ENCODE measurements at places on chromosomes 6 and 20.
A peak's percentile ranks its signal among the peaks of the same experiment; 100 is the strongest.

GRCh38 chr6:6577735-6578134 is 10.8 kb upstream of the LY86 start:
- DNase-seq: no peak

- no peak for DNase-seq
These were observed 37.4 kb downstream of the PLCG1 start for GRCh38 chr20:41174782-41175181.

DNA sequence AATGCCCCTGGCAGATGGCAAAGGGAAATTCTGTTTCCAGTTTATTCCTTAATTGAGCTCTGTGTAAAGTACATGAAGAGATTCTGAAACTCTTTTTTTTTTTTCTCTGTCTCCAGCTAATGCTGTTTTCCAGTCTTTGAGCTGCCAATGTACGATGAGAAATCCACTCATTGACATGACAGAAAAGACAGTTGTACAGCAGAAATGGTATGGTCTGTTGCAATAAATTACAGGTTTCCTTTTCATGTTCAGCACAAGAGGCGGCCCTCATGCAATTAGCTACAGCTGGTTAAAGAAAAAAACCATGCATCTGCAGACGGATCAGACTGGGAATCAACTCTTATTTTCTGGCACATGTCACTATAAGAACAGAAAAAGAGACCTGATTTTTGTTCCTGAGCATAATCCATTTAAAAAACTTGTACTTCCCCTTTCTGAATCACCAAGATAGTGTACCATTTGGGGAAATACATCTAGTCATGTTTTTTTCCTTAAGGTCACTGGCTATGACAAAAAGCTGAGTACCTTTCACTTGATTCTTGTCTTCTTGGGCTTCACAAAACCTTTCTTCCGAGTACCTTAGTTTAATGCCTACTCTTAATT is 289.8 kb upstream of the PREP start:
- DNase-seq: no peak

DNA sequence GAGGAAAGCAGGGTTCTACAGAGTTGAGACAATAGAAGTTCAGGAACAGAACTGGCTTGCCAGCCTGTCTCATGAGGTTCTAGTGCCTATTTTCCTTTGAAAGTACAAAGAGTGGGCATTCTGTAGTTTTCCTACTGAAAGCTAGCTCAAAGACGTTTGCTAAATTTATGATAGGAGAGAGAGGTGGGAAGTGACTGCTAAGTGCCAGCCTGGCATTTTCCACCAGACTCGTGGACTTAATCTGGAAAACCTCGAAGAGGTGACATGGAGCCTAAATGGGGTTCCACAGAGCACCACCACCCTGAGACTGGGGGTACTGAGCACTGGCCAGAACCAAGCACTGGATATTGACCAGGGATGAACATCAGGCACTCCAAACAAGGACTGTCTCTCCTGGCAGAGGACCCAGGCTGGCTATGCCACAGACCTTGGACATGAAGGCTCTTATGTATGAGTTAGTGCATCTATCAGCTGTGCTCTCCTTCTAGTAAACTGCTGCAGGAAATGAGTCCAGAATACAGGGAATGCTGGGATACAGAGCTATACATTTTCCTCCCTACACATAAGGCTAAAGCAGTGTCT is 7.1 kb downstream of the PEX6 start:
- DNase-seq: no peak

DNA sequence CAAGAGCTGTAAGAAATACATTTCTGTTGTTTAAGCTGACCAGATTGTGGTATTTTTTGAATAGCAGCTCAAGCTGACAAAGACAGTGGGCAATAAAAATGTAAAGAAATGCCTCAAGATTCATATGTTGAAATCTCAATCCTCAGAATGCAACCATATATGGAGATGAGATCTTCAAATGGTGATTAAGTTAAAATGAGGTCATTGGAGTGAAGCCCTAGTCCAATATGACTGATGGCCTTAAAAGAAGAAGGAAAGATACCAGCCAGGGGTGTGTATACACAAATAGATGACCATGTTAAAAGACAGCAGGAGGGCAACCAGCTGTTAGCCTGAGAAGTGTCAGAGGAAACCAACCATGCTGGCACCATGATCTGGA is 7.1 kb upstream of the DDO start:
- DNase-seq: no peak

DNA sequence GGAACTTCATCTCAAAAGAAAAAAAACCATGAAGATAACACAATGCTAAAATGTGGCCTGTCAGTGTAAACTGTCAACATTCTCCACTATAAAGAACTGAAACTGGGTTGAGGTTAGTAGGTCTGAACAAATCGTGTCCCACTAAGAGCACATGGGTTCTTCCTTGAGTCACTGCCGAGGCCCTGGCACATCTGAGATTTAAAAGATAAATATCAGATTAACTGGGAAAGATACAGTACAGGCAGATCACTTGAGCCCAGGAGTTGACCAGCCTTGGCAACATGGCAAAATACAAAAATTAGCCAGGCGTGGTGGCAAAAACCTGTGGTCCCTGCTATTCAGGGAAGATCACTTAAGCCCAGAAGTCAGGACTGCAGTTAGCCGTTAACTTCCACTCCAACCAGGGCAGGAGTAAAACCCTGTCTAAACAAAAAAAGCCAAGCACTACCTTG is 5.6 kb downstream of the EEF1A1 start:
- peak; percentile 4 for DNase-seq

GRCh38 chr20:36862857-36863668 is 12.9 kb upstream of the TLDC2 start:
- no peak for DNase-seq

DNA sequence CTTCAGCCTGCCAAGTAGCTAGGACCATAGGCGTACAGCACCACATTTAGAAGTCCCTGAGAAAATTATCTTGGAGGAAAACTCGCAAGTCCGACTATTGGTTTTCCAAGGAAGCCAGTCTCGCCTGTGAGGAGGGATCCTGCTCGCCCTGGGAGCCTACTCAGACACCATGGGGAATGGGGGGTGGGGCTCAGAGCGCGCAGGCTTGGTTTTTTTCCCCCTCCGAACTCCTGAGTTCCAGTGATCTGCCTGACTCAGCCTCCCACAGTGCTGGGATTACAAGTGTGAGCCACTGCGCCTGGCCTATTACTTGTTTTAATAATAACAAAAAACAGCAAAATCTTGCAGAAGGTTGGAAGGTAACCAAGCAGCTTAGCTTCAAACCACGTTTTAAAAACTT is 153.7 kb downstream of the OR2B2 start:
- DNase-seq: no peak

DNA sequence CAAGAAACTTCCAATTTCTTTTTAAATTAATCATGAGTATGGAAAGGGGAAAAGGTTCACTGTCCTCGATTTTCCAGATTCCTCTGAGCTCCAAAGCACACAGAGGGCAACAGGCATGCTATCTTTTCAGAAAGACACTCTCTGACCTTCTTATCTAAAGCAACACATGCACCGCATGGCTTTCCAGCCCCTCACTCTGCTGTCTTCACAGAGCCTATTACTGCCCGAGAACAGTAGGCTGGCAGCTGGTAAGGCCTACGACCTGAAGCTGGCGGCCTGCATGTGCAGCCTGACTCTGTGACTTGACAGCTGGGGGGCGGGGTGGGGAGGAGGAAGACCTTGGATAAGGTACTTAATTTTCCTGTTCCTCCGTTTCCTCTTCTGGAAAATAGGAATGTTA is 86.3 kb downstream of the ELOVL4 start:
- DNase-seq: no peak

DNA sequence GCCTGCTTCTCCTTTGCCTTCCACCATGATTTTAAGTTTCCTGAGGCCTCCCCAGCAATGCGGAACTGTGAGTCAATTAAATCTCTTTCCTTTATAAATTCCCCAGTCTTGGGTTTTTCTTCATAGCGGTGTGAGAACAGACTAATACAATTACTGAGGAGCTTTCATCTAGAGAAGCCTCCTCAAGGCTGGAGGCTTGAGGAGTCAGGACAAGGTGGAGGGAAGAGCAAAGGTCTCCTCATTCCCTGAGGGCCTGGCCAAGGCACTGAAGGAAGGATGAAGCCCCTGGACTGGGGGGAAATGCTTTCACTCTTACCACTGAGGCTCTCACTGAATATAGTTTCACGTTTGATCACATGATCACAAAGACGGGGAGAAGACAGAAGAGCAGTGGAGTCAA is 118.2 kb downstream of the MAN1A1 start:
- no peak for DNase-seq

DNA sequence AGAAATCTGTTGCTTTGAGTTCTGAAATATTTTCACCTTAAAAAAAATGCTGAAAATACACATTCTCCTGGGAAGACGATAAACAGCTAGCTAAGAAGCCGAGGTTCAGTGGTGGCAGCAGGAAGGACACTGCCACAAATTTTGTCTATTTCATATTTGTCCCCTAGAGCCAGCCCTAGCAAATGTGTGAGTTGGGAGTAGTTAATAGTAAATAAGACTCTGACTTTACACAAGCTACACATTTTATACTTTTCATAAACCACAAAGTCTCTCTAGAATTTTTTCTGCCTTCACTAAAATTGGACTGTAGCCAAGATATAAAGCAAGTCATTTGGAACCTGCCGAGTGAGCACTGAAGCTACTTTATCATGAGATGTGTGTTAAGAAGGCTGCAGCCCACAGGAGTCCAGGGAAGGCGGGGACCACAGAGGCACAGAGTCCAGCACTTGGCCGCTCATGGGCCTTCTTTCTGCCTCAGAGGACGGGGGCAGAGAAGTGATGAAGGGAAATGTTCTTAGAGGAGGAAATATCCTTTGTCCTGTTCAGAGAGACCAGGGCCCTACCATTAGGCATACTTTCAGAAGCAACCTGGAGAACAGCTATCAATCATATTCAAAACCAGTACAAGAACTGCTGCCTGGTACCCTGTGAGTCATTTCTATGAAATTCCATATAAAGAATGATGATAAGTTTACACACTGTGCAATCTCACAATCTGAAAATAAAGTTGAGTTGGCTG is 241.7 kb upstream of the TAB2 start:
- DNase-seq: no peak

DNA sequence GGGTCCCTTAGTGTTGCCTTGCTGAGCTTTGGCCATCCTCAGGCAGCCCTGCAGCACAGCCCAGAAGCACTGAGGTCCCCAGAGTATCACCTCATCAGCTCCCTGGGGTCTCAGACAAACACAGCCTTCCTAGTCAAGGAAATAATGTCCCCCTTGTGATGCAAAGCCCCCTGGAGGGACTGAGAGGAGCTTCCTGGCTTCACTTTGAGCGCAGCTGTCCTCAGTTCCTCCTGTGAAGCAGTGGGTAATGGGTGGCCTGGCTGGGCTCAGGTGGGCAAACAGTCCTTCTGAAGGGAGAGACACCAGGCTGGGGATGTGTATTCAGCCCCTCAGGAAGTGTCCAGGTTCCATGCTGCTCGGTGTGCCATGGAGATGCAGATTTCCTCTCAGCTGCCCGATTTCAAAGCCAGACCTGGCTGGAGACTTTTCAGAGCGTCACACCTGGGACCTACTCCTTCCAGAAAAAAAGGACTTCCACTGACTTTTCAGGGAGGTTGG is 79.2 kb upstream of the FOXA2 start:
- no peak for DNase-seq

GRCh38 chr6:22368794-22369193 is 72.0 kb upstream of the PRL start:
- no peak for DNase-seq

- DNase-seq: no peak
These were observed 25.5 kb downstream of the RNF144B start for GRCh38 chr6:18412644-18413043.

DNA sequence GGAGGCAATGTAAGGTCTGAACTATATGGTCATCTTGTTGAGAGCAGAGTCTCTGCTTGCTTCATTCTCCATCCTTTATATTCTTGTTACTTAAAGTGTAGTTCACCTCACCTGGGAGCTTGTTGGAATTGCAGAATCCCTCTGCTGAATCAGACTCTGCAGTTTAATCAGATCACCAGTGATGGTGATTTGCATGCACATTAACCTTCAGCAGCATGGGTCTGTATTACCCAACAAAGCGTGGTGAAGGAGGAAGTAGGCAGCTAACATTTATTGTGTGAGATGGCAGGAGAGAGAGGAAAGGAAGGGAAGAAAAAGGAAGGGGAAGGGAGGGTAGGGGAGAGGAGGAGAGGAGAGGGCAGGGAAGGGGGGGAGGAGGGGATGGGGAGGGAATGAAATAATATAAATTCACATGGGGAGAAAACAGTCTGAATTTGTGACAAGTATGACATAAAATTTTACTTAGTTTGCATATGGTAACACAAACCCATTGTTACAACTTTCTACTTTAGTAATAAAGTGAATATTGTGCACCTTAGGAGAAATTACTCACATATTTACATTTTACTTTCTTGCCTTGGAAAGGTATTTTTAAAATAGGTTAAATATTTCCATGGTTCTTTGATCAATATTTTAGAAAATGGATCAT is 740.7 kb downstream of the DHX35 start:
- no peak for DNase-seq

GRCh38 chr6:107999341-107999740 is 41.3 kb upstream of the SEC63 start:
- DNase-seq: no peak

DNA sequence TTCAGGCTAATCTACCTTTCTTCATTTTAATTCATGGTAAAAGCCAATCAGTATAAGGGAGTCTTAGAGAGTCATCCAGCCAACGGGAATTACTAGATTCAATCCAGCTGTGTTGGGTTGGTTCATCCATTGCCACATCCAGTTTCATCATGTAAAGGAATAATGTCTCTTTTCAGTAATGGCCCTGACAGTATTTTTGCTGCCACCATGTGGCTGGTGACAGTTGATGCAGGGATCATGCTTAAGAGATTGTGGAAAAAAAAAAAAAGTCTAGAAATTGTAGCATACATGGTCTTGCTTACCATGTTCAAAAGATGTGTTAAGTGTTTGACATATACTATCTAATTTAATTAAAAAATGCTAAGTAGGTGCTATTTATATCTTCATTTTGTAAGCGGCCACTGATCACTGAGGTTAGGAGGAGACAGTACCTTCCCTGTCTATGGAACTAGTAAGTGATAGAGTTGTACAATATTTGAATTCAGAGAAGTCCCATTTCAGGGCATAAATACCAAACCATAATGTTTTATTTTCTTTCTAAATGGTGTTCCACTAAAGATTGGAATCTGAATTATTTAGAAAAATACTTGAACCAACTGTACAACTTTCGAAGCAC is 135.9 kb downstream of the KHDRBS2 start:
- no peak for DNase-seq

- peak; percentile 82 for DNase-seq
These were observed 43.6 kb downstream of the FGD2 start for GRCh38 chr6:37048851-37049757.

DNA sequence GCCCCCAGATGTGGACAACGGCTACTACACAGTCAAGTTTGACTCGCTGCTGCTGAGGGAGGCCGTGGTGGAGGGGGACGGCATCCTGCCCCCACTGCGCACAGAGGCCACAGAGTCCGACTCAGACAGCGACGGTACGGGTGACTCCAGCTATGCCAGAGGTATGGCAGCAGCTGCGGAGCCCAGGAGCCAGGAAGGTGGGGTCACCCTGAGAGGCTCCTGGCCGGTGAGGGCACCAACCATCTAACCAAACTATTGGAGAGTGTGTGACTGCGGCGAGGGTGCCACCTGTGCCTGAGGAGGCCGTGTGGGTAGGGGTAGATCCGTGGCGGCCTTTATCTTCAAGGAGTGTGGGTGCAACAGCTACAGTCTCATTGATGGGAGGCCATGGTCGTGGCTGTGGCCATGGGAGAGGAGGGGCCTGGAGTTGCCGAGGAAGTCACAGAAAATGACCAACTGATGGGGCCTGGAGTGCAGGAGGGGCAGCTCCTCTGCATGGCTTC is 2.8 kb upstream of the LIME1 start:
- DNase-seq: no peak
